Caco-2 (cell line): ENCODE measurements at places on chromosomes 2 and 18.

DNA sequence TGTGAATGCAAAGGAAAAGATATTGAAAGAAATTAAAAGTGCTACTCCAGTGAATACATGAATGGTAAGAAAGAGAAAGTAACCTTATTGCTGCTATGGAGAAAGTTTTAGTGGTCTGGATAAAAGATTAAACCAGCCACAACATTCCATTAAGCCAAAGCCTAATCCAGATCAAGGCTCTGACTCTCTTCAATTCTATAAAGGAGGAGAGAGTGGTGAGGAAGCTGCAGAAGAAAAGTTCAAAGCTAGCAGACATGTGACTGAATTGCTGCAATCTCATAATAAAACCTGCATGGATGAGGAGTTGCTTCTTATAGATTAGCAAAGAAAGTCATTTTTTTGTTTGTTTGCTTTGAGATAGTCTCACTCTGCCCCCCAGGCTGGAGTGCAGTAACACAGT lies 130.2 kb downstream of the DNAH6 start:
- DNase-seq = no peak

DNA sequence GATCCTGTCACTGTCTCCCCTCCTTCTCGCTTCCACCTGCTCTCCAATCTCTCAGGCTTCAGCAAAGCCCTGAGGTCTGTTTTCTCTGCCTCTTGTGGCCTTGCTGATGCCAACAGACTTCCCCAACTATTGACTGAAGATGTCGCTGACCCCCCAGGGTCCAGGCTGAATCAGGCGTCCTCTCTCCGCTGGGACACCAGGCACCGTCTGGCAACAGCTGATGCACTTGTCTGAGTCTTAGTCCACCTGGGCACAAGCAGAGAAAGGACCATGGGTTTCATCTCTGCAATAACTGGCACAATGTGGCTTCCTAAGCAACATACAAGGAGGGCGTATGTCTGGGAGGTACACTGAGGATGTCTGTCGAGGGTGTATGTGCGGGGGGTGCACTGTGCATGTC lies 248.7 kb upstream of the MYT1L start:
- no peak for DNase-seq

DNA sequence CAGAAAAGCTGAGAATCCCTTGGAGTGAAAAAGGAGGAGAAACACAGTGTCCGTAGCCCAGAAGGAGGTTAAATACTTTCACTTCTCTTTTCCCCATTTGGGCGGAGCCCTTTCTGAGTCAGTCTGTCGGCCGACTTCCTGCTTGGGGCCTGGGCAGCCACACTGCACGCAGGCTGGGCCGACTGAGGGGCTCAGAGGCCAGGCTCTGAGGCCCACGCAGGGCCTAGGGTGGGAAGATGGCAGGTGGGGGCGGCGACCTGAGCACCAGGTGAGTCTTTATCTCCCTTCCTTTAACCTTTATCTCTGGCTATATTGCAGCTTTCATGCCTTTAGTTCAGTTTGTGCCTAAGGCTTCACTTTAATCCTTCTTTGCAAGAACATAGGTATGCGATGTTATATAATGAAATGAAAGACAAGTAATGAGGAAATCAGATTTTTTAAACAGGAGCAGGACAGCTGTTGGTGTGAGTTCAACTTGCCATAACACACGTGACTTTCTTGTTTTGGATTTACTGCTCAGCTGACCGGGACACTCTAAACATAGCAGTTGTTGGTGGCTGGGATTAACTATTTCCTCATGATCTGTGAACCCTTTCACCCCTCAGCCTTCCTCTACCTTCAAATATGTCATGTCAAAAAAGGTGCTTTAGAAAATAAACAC lies at the start of gene SP100:
TSS of gene SP100 (plus strand) at position 141 of the 661 bp plus-strand sequence. CDS start at position 237, 96 bp downstream.
- peak; percentile 33 for DNase-seq

DNA sequence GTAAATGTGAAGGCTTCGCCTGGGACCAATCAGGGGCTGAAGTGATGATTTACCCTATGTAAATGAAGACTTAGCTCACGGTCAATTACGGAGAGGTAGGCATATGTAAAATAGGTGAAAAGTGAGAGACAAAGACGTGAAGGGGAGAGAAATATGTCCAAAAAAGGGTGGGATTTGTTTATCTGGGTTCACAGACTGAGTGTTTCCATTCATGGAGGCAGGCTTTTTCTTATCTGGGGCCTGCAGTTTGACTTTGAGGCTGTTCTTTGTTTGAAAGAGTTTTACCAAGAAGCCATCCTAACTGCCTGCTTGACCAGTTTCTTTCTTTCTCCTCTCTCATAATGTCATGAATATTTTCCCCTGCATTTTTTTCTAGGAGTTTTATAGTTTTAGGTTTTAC lies 202.7 kb downstream of the NYAP2 start:
- DNase-seq = no peak

DNA sequence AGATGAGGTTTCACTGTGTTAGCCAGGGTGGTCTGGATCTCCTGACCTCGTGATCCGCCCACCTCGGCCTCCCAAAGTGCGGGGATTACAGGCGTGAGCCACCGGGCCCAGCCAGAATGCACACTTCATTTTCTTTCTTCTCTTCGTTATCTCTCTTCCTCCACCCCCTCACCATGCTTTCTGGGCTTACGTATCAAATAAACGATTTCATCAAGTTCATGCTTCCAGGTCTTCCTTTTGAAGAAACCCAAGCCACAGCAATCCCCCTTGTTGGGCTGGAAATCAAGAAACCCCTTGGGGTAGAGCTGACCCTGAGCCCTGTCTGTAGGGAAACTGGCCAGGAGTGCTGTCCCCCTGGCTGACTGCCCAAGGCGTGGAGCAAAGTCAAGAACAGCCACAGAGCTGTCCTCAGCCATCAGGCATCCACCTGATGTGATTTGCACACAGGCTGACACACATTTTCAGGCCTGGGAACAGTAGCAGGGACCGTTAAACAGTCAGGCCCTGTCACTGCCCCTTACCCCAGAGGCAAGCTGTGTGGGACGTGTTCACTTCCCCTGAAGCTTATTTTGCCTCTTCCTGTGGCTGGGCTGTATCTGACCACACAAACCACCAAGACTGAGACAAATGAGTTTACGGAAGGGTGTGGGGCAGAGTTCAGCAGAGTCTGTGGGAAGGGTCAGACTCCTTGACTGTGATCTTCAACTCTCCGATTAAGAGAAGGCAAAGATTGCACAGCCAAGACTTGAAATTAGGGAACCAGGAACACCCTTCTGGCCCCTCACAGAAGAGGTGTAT lies 15.1 kb upstream of the NMUR1 start:
- DNase-seq = no peak

GRCh38 chr2:37342591-37343220 lies 1.7 kb upstream of the QPCT start:
- DNase-seq = no peak

- DNase-seq = no peak
These were observed 246.8 kb downstream of the RAD51AP2 start for GRCh38 chr2:17271416-17271815.

- DNase-seq = peak; percentile 24
These were observed 400 bp downstream of the CCDC88A start for GRCh38 chr2:55419233-55419678.

GRCh38 chr2:232593982-232594381 lies 39.4 kb upstream of the EFHD1 start:
- DNase-seq = no peak

- DNase-seq = no peak
These were observed 291.2 kb downstream of the MYT1L start for GRCh38 chr2:2039826-2040225.

- DNase-seq = no peak
These were observed 173.2 kb downstream of the SOCS6 start for GRCh38 chr18:70462078-70462439.

GRCh38 chr2:221203125-221203524 lies 369.0 kb downstream of the EPHA4 start:
- no peak for DNase-seq

DNA sequence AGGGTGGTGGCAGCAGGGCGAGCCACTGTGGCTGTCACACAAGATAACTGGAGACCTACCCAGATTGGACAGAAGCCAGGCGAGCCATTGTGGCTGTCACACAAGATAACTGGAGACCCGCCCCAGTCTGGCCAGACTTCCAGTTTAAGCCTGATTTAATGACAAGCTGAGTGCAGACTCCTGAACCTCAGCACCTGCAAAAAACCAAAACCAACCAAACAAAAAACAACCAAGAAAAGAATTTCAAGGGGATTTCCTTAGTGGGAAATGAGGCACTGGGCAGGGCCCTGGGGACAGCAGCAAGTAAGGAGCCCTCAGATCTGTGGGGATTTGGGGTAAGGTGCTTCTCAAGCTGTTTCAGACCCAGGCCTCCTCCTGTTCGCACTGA lies 95.2 kb upstream of the BOD1L2 start:
- no peak for DNase-seq

DNA sequence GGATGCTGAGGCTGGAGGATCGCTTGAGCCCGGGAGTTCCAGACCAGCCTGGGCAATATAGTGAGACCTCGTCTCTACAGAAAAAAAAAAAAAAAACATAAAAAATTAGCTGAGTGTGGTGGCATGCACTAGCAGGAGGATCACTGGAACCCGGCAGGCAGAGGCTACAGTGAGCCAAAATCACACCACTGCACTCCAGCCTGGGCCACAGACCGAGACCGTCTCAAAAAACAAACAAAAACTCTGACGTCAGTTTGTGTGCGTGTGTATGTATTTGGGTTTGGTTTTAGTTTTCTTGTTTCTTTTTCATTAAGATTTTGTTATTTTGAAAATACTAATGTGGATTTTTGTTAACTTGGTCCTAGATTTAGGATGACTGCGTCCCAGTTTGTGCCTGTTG lies 19.0 kb downstream of the CEP68 start:
- no peak for DNase-seq

DNA sequence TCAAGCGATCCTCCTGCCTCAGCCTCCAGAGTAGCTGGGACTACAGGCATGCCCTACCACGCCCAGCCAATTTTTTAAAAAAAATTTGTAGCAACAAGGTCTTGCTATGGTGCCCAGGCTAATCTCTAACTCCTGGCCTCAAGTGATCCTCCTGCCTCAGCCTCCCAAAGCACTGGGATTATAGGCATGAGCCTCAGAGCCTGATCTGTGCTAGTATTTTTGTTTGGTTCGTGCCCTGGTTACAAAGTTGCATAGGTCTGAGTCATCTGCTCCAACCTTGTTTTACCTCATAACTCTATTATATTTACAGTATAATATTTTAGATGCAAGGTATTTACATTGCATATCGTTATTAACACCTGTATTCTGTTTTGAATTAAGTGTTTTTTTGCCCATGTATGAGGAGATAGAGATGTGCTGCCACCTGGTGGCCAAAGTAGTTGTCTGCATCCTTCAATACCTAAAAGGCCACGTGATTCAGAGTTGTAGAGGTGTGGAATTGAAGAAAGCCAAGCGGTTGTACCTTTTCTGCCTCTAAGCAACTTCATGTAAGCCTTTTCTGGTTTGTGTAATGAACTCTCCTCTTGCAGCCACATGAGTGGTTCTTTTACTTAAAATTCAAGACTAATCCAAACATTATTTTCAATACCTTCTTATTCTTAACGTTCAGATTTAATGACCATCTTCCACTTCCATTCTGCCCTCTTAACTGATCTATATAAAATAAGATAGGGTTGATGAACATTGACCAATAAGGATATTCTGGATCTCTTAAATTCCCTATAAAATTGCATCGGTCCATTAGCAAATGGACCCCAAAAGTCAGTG lies 19.9 kb upstream of the CABYR start:
- DNase-seq = peak; percentile 48

- no peak for DNase-seq
These were observed 3.1 kb upstream of the TCF23 start for GRCh38 chr2:27145682-27146081.

- no peak for DNase-seq
These were observed 147.1 kb downstream of the ARHGAP28 start for GRCh38 chr18:6876641-6877041.

GRCh38 chr2:6957910-6958615 lies 40.9 kb downstream of the RNF144A start:
- DNase-seq = no peak

DNA sequence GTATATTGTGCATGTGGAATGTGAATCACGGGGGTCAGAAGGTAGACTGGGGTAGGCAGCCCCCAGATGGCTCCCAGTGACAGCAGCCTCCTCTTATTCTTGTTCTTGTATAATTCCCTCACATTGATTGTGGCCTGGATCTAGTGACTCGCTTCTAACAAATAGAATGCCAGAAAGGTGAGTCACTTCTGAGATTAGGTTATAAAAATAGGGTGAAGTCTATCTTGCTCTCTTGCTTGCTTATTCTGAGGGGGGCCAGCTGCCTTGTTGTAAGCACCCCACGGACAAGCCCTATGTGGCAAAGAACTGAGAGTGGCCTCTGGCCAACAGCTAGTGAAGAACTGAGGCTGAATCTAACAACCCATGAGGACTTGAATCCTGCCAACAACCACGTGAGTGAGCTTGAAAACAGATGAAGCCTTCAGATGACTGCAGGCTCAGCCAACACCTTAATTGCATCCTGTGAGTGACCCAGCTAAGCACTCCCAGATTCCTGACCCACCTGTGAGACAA lies 15.6 kb upstream of the RMND5A start:
- peak; percentile 41 for DNase-seq

DNA sequence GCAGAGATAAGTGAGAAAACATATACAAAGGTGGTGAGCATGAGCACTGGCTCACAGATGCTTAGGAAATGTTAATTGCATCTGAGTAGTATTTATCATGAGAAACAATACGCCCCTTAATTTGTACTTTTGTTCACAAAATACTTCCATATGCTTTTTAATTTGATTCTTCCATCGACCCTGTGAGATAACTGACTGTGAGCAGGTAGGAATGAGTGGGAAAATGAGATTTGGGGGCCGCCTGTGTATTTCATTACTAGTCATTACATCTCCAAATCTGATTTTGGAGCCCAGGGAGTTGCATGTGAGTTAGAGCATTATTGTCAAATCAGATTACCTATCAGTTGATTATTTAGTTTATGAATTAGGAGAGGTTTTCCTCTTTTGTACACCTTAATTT lies 36.7 kb upstream of the NPC1 start:
- no peak for DNase-seq

- no peak for DNase-seq
These were observed 44.3 kb upstream of the TNFRSF11A start for GRCh38 chr18:62280786-62281185.

- DNase-seq = no peak
These were observed 9.8 kb upstream of the MGAT5 start for GRCh38 chr2:134244086-134244485.

GRCh38 chr2:212794471-212794870 lies 255.9 kb upstream of the ERBB4 start:
- no peak for DNase-seq

- no peak for DNase-seq
These were observed 119.1 kb downstream of the FSIP2 start for GRCh38 chr2:185857691-185858090.

DNA sequence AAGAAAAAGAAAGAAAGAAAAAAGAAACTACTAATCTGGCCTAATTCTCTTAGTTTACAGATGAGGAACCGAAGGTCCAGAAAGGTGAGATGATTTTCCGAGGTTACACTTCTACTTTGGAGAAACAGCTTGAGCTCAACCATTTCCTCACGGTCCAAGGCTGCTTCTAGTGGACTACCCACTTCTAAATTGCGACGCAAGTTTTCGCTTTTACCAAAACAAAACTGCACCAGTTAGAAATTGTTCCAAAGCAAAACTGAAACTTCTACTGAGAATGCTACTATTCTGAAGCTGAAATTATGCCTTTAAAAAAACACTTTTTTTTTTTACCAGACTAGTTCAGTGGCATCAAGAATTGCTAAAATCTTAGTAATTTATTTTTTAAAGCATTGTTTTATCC lies 101.6 kb downstream of the INO80D start:
- no peak for DNase-seq

- DNase-seq = no peak
These were observed 1744.3 kb upstream of the PIK3C3 start for GRCh38 chr18:40210696-40211095.
